Hematopoietic multipotent progenitor cell treated with erythropoietin and hydrocortisone succinate and interleukin-3 and kit ligand, for 4 days (in vitro differentiated cells): ENCODE measurements at places on chromosomes 13 and 19.
A peak's percentile ranks its signal among the peaks of the same experiment; 100 is the strongest.

- peak; percentile 30 for DNase-seq
Measured at GRCh38 chr13:25218019-25218418, 45.9 kb upstream of the AMER2 start.

- DNase-seq, result no peak
Measured at GRCh38 chr19:5313307-5313706, 27.3 kb downstream of the PTPRS start.

- peak; percentile 77 for DNase-seq
Measured at GRCh38 chr19:2636897-2637683, 65.4 kb downstream of the GNG7 start.

- DNase-seq, result peak; percentile 48
Measured at GRCh38 chr19:55642153-55643002, 1.1 kb upstream of the ZNF581 start.

- no peak for DNase-seq
Measured at GRCh38 chr13:107276936-107277335, 709.0 kb upstream of the ARGLU1 start.

DNA sequence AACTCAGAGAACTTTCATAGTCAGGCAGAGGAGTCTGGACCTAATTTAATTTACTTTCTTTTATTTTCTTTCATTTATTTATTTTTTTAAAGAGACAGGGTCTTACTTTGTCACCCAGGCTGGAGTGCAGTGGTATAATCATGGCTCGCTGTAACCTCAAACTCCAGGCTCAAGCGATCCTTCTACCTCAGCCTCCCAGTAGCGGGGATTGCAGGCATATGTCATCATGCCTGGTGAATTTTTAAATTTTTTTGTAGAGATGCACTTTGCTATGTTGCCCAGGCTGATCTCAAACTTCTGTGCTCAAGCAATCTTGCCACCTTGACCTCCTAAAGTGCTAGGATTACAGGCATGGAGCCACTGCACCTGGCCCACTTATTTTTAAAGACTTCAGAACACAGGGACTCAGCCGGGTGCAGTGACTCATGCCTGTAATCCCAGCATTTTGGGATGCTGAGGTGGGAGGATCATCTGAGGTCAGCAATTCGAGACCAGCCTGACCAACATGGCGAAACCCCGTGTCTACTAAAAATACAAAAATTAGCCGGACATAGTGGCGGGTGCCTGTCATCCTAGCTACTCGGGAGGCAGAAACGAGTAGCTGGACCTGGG is 50.6 kb downstream of the KLF5 start:
- DNase-seq, result no peak

GRCh38 chr13:59747529-59747928 is 416.2 kb downstream of the DIAPH3 start:
- peak; percentile 36 for DNase-seq

GRCh38 chr19:18021121-18021755 is 13.3 kb downstream of the ARRDC2 start:
- peak; percentile 85 for DNase-seq

DNA sequence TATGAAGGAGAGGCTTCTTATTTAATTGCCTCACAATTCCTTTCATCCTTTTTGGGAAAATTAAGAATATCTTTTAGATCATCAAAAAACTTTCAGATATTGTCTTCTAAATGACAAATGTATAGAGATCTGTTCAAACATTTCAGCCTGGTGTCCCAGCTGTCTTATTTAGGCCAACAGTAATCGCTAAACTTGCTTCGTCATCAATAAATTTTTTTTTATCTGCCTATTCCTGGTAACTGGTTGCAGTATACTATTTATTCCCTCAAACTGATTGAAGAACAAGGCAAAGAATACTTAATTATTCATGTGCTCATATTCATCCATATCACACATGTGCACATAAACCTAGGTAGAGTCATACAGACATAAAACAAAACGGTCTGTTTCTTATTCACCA is 5.3 kb upstream of the MYO16 start:
- no peak for DNase-seq

DNA sequence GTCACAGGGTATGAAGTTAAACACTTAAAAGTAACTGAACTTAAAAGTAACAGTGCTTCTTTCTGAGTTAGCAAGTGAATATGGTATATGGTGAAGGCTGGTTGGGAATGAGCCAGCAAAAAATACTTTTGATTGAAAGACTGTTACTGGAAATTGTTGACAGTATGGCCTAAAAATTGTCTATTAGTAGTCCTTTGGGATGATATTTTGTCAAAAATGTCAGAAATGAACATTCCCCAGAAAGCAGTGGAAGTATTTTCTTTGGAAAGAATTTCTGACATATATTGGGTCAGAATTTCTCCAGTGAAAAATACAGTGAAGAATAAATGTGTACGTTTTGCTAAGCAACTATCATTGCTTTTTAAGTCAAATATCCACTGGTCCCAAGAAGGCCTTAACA is 860.5 kb downstream of the PCDH9 start:
- no peak for DNase-seq

DNA sequence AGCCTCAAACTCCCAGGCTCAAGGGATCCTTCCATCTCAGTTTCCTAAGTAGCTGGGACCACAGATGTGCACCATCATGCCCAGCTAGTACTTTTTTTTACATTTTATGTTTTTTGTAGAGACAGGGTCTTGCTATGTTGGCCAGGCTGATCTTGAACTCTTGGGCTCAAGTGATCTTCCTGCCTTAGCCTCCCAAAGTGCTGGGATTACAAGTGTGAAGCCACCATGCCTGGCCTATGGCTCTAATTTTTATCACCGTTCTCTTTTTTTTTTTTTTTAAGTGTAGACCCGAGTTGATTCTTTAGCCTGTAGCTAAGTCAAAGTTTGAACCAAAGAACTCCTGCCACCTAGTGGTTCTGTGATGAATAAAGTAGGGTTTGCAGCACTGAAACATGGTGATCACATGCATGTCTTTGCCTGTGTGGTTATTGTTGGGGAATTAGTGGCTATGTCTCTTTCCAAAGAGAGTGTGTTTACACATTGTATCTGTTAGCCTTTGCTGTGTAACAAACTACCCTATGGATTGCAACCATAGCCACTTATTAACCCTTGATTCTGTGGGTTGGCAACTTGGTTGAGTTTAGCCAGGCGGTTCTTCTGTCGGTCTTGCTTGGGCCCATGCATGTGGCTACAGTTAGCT is 11.6 kb downstream of the NFILZ start:
- DNase-seq, result peak; percentile 79

- DNase-seq, result no peak
Measured at GRCh38 chr13:97107815-97108529, 113.7 kb upstream of the OXGR1 start.

DNA sequence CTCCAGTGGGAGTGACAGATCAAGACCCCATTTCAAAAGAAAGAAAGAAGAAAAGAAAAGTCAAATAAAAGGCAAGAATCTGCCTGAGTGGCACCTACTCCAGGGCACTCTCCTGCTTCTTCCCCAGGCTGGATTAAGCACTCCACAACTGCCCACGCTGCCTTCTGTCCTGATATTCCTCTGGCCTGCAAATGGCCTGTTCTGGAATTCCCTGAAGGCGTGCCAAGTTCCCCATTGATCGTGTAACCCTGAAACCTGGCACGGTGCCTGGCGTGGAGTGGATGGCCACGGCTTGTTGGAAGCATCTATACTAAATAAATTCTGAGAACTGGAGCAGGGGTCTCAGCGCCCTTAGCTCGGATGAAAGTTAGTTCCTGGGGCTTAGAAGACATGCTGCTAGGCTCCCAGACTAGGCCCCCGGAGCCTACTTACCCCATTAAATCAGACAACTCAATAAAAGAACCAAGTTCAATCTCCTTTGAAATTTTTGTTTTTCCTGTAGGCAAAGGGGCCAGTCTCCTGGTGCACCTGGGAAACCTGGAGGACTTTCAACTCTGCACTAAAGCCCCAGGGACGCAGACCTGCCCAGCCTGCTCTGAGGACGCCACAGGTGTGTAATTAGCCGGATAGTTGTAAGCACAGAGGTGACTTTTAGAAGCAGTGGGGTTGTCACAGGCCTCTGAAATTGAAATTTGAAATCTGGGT is 21.9 kb downstream of the ANKRD27 start:
- DNase-seq, result no peak

DNA sequence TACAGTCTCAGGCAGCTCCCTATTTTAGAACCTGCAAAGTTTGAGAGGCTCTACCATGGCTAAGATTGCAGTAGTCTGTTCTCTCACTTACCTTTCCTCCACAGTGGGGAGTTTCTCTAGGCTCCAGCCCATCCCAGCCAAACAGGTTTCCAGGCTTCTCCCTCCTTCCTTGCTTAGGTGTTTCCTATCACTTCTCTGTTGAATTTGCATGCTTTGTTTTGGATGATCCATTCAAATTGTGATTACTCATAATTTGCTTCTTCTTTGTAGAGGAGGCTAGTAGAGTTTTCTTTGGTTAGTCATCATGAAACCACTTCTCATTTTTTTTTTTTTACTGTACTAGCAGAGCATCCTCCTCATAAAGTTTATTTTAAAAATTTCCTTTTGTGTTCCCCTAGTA is 1242.2 kb upstream of the MIR17HG start:
- peak; percentile 1 for DNase-seq

DNA sequence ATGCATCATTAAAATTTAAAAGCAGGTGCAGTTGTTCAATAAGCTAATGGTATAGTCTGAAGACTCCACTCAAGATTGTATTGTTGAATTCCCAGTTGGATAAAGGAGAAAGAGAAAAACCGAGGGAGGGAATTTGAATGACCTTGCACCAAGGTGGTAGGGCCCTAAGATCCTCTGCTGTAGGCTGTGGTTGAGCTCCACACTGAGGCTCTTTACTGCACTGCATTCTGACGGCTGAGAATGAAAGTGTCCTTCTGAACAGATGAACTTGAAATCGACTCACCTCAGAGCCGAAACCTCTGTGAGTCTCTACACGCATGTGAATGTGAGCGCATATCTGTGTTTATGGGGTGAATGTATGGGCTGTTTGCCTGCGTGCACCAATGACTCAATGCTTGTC is 388.9 kb upstream of the DACH1 start:
- DNase-seq, result peak; percentile 37

DNA sequence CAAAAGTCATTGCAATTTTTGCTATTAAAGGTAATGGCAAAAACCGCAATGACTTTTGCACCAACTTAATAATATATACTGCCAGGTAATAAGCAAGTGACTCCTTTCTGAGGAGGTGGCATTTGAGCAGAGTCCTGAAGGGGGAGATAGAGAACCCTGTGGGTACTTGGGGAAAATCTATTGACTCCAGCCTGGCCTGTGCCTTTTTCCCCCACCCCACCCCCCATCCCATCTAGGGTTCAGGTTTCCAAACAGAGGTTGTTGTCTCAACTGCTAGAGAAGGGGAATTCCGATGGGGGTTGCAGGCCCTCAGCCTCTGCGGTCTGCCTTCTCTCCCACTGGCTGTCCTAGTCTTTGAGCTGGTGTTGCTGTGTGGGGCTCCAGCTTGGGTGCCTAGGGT is 11.5 kb downstream of the S1PR2 start:
- peak; percentile 75 for DNase-seq

GRCh38 chr13:100350601-100351000 is 238.0 kb downstream of the GGACT start:
- DNase-seq, result no peak

- peak; percentile 44 for DNase-seq
Measured at GRCh38 chr13:30697996-30698401, 37.3 kb upstream of the ALOX5AP start.

DNA sequence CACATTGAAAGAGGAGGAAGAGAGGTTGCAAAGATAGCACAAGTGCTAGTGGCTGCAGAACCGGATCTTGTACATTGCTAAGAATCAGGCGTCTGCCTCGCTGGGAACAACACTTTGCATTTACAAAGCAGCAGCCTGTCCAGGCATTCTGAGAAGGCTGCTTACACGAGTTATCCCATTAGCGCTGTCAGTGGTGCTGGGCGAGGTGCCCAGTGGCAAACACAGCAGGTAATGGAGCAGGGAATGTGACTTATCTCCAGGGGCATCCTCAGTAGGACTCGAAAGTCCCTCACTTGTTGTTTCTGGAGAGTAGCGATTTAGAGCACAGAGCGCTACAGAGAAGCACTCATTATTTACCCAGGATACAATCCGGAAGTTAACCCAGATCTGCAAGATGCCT is 209.6 kb downstream of the OLFM4 start:
- no peak for DNase-seq
